Amygdala (tissue), 56 donors: ENCODE measurements at places on chromosomes 4 and X.

DNA sequence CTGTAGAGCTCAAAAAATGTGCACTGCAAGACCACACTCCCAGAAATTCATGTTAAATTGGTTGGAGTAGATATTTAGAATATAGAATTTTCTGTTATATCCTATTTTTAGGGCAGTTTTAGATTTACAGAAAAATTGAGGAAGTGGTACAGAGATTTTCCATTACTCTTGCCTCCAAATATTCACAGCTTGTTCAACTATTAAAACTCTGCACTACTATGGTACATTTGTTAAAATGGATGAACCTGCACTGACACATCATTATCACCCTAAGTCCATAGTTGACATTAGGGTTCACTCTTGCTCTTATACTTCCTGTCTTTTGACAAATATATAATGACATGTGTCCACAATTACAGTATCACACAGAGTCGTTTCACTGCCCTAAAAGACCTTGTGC, 1724.5 kb downstream of the C4orf33 start:
- DNase-seq = no peak

DNA sequence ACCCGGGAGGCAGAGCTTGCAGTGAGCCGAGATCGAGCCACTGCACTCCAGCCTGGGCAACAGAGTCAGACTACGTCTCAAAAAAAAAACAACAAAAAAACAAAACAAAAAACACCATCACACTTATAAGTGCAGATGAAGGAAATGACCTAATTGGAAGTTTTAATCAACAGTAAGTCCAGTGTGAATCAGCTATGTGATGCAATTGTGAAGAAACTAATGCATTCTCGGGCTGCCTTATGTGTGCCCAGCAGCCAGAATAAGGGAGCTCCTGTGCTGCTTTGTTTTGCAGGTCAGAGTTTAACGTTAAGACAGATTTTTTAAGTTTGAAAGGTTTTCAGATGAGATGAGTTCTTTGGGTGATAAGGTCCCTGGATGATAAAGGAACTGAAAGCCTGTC, 10.8 kb downstream of the DAPP1 start:
- DNase-seq = no peak

- DNase-seq = no peak
Measured at GRCh38 chr4:39987485-39987884, 9.8 kb upstream of the PDS5A start.

DNA sequence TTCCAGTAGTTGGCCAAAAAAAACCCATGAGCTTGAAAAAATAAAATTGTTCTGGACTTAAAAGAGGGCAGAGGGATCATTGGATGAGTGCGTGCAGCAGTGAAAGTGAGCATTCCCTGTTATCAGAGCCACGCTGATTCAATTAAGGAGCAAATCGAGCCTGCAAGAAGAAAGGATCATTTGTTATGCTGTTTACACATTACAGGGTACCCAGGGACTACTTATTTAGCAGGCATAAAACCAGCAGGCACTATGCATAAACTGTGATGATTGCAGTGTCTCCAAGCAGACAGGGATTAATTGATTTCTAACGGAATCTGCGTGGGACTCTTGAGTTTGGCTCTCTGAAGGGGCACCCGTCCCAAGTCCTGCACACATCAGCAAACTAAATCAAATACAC, 83.5 kb downstream of the SHOX start:
- DNase-seq = no peak

GRCh38 chr4:121740796-121741409, 24.1 kb downstream of the SMIM43 start:
- no peak for DNase-seq

GRCh38 chrX:47244676-47245075, 11.9 kb downstream of the USP11 start:
- no peak for DNase-seq

- no peak for DNase-seq
Measured at GRCh38 chr4:8351931-8352367, 82.4 kb downstream of the HTRA3 start.

- DNase-seq = no peak
Measured at GRCh38 chrX:41734530-41734929, 10.5 kb downstream of the GPR82 start.

DNA sequence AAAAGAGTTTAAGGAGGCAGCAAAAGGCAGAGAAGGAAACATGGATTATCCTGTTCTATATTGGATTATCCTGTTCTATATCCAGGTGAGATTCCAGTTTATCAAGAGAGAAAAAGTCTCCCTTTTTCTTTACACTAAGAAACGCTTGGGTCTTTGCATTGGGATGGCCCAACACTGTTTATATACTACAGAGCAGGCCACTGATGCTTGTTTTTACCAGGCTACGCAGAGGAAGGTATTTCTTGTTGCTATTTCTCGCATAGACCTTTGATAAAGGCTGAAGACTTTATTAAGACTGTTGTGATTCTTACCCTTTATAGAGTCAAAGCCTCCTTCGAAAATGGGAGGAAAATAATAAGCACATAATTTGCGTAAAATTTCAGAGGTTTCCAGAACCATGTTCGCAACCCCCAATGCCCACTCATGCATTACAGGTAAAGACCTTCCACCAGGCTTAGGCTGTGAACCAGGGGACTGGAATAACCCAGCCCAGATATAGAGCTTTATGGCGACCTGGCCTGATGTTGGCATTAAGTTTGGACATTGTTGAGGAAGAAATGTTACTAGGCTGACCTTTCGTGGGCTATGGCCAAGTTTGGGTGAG, 218.3 kb downstream of the PTTG2 start:
- DNase-seq = no peak

GRCh38 chr4:85798012-85798770, 323.2 kb downstream of the ARHGAP24 start:
- no peak for DNase-seq

- DNase-seq = no peak
Measured at GRCh38 chr4:30769093-30769492, 48.9 kb downstream of the PCDH7 start.

DNA sequence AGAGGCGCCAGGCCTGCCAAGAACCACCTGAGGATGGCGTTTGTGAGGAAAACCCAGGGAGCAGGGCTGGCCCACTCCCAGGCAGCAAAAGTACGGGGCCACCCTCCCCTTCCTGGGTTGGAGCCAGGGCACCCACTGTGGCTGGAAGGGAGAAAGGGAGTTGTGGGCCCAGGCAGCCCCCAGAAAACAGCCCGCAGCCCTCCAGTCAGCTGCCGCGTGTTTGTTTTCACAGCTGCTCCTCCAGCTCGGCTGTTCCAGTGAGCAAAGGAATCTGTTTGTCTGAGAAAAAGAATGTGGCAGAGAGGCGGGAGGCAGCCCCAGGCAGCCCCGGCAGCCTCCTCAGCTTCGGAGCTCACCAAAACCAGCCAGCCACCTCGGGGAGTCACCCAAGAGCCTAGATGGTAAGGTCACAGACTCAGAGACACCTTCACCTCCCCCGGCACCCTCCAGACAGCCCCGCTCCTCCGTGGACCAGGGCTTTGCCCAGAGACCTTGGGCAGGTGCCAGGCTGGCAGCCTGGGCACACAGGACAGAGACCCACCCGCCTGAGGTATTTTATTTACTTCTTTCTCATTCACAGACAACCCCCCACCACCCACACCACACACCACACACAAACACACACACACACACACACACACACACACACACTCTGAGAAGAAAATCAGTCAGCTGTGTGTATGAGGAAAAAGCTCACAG, 338.1 kb downstream of the BCOR start:
- DNase-seq = peak; percentile 6

GRCh38 chrX:331151-331824, 12.7 kb upstream of the GTPBP6 start:
- no peak for DNase-seq

DNA sequence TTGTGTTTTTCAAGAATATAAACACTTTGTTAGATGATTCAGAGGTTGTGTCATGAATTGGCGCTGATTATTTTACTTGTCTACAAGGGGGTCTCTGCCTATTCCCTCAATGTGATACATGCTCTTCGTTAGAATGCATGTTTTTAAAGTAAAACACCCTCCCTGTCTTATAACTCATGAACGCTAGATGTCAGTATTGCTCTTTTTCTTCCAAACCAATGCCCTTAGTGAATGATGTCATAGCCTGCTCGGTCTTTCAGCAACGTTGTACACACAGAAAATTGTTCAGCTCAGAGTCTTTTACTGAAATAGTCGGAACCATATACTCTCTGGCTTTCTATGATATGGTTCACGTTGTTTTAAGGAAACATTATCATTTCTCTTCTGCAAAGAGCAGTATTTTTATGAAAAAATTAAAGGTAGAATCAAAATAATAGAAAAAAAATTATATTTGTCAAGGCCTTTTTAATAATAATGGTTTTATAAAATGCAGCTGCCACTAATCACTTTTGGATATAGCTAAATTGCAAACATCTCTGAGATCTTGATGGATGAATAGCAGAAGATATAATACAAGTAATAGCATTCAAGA, 292.9 kb downstream of the TLL1 start:
- DNase-seq = no peak

- DNase-seq = no peak
Measured at GRCh38 chr4:127352220-127353113, 280.3 kb upstream of the INTU start.

- no peak for DNase-seq
Measured at GRCh38 chr4:14878681-14879080, 123.6 kb upstream of the CPEB2 start.

DNA sequence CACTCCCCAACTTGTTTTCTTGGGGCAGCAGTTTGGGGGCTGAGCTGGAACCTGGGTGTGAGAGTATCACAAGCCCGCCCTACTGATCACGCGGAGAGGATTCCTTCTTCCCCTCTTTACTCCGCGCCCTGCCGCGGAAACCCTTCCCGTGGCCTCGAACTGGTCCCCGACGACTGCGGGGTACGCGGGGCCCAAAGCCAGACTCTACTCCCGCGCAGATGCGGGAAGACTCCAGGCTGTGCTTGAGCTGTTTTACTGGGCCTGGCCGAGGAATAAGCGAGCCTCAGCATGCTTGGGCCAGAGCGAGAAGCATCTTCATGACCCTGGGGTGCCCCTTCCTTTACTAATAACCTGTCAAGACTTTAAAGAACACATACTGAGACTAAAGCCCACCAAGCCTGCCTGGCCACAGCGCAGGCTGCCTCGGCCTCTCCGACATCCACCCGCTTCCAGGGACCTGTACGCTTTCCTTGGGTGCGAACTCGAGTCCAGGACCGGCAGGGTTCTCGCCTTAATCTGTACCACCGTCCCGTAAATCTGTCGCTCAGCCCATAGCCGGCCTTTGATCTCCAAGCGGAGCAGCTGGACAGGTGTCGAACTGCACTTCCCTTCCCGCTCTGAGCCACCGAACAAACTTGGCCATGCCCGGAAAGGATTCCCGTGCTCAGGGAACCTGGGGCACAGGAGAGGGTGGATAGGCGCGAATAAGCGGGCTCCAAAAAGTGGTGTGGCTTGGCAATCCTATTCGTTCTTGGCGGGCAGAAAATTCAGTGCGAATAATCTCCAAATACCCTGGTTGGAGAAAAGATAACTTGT, 55.0 kb upstream of the TMEM33 start:
- DNase-seq = no peak

DNA sequence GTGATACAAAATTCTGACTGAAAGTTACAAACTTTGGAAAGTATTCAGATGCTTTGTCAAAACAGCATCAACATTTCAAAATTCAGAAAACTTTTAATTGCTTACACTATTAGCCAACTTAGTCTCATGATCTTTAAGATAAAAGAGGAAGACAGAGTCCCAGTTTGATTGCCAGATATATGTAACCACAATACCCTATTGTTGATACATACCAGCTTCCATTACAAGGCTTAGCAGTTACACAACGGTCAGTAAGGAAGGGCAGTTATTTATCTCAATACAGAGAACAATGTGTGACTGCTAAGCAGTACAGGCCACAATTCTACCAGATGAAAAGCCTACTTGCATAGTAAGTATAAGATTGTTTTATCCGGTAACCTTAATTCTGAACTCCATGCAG, 138.4 kb downstream of the SPANXN3 start:
- DNase-seq = no peak

DNA sequence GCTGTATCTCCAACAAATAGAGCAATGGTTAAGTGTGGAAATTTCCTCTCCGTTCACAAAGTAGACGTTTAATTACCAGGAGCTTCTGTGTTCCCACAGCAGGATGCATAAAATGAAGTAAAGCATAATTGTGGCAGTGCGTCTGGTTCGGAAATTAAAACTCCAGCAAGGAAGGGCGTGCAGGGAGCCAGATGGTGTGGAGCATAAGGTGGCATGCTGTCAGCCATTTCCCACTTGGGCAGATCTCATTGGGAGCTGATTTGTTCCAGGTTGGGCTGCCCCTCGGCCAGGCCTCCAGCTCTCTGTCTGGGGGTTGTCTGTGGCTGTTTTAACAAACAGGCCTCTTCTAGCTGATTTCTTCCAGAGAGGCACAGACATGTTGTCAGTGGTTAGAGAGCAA, 182.1 kb upstream of the CLNK start:
- DNase-seq = no peak

DNA sequence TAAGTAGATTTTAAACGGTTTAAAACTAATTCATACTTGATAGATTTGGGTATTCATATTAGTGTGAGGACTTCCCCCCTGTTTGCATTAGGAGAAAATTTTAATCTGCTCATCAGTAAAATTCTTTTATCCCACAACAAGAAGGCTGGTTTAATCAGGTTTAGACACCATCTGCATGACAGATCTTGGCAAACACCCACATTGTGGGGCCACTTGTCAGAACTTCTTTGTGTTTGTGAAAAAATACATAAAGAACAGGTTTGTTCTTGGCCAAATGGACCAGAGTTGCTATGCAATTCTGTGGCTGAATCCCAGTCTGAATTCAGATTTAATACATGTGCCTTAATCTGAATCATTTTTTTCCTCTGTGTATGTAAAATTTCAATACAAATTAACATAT, 121.1 kb downstream of the REPS2 start:
- DNase-seq = no peak

DNA sequence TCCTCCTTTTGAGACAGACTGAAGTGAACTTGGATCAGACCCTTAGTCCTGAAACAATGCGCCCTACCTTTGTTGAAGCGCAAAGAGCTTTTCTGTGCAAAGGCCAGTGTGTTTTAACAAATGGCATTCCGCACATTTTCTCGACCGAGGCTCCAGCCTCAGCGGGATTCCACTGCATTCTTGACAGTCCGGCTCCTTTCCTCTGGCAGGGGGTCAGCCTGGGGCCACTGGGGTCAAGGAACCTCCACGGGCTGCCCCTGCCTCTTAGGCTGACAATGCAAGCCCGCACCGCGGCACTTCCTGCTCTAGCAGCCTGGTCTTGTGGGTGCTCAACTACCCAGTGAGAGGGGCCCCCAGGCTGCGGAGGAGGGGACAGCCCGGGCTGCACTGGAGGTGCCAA, 47.2 kb upstream of the TFDP3 start:
- DNase-seq = no peak

DNA sequence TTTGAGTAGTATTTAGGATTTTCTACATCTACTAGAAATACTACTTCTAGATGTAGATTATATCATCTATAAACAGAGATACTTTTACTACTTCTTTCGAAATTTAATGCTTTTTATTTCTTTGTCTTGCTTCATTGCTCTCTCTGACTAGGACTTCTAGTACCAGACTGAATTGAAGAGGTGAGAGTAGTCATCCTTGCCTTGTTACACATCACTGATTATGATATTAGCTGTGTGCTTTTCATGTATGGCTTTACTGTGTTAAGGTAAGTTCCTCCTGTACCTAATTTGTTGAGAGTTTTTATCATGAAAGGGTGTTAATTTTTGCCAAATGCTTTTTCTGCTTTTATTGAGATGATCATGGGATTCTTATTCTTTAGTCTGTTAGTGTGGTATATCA, 19.6 kb upstream of the IL2 start:
- no peak for DNase-seq

- no peak for DNase-seq
Measured at GRCh38 chrX:80876877-80877276, 67.2 kb upstream of the BRWD3 start.

- DNase-seq = no peak
Measured at GRCh38 chrX:96453139-96453538, 231.5 kb upstream of the DIAPH2 start.

GRCh38 chrX:73930300-73930699, 367.3 kb downstream of the CHIC1 start:
- DNase-seq = no peak
